ENCODE measurements at places on chromosomes 7 and 10. TPM values are rescaled to one million over a fixed set of nuclear protein-coding genes. Genes with fewer than 3 reads are reported as not detected.

CLCN1 gene
- total RNA-seq, result 0.14 TPM

TDRD1 gene
- 0.16 TPM for total RNA-seq

SMC3 gene
- 27.2 TPM for total RNA-seq

CCL26 gene
- not detected for total RNA-seq

- peak overlapping the region; percentile 63 for H3K4me3 ChIP-seq
- no peaks in the 10 kb centered on the region for H3K27me3 ChIP-seq
- no peak for DNase-seq
- no peaks in the 10 kb centered on the region for H3K36me3 ChIP-seq
These were observed 973 bp downstream of the ATAD1 start for GRCh38 chr10:87816898-87817608.

- H3K4me3 ChIP-seq, result no peak overlapping the region
- H3K27me3 ChIP-seq, result no peaks in the 10 kb centered on the region
- no peaks in the 10 kb centered on the region for H3K36me3 ChIP-seq
- H3K27ac ChIP-seq, result no peak overlapping the region
- DNase-seq, result no peak
- no peaks in the 10 kb centered on the region for H3K4me1 ChIP-seq
These were observed 330.0 kb downstream of the RNLS start for GRCh38 chr10:88253128-88253527.

- H3K36me3 ChIP-seq, result no peaks in the 10 kb centered on the region
- no peaks in the 10 kb centered on the region for H3K27me3 ChIP-seq
- H3K4me1 ChIP-seq, result peaks cover 10% of the 10 kb centered on the region
- H3K4me3 ChIP-seq, result peak overlapping the region; percentile 72
These were observed 566 bp downstream of the ZNF789 start for GRCh38 chr7:99473315-99473596.

GRCh38 chr7:10237306-10237705, 736.4 kb upstream of the PHF14 start:
- no peaks in the 10 kb centered on the region for H3K4me1 ChIP-seq
- H3K36me3 ChIP-seq, result no peaks in the 10 kb centered on the region
- no peaks in the 10 kb centered on the region for H3K27me3 ChIP-seq
- H3K4me3 ChIP-seq, result no peak overlapping the region
- DNase-seq, result no peak

DNA sequence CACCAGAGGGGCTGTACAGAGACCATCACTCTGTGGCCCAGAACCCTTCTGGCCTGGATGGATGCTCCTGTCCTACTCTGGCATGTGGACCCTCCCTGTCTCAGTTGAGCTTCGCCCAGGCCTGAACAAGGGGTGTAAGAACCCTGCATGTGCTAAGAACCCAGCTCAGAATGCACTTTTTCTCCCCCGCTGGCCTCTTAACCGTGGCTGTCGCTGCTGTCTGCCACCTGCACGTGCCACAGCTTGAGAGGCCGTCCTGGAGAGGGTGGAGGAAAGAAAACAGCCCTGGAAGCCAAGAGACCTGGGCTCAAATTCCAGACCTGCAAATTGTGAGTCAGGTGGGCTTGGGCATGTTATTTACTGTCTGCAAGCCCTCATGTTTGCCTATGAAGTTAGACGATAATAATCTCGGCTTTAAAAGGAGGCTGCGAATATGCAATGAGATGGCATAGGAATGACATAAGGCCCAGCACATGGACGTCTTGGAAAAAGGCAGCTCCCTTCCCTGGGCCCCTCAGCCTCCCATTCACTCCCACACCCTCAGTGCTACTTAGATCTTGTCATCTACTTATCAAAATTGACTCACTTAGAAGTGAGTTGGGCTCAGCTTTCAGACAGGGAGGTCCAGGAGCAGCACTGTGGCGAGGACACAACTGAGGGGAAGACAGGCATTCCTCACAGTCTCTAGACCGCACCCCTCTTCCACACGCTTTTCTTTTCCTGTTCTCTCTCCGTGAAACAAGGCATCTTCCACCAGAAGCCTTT, 31.4 kb downstream of the FIGNL1 start:
- no peaks in the 10 kb centered on the region for H3K4me1 ChIP-seq
- no peak overlapping the region for H3K4me3 ChIP-seq
- no peaks in the 10 kb centered on the region for H3K27me3 ChIP-seq
- H3K27ac ChIP-seq, result no peak overlapping the region
- H3K36me3 ChIP-seq, result no peaks in the 10 kb centered on the region

GRCh38 chr10:60511477-60512229, 122.0 kb upstream of the ANK3 start:
- no peaks in the 10 kb centered on the region for H3K27me3 ChIP-seq
- DNase-seq, result no peak
- no peak overlapping the region for H3K27ac ChIP-seq
- H3K4me1 ChIP-seq, result peaks cover 7% of the 10 kb centered on the region
- H3K4me3 ChIP-seq, result no peak overlapping the region
- H3K36me3 ChIP-seq, result no peaks in the 10 kb centered on the region

DNA sequence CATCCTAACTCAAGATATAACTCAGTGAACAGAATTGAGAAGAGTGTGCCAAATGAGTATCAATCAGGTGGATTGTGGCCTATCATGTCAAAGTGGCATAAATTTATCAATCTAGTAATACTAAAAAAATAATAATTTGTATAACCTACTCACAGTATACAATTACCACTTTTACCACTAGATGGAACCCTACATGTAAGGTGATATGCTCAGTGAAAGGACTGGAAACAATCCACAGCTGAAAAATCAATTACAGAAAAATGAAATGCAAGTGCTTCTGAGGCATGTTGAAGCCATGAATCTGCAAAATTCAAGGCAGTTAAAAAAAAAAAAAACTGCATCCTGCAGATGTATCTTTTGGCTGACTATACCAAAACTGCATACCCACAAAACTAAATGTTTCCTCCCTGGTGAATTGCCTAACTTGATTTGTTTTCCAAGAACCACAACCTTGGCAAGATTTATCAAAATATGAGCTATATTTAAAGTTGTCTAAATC, 13.9 kb downstream of the ARHGAP19 start:
- H3K36me3 ChIP-seq, result no peaks in the 10 kb centered on the region
- H3K27ac ChIP-seq, result peak overlapping the region; percentile 43
- no peak overlapping the region for H3K4me3 ChIP-seq
- no peaks in the 10 kb centered on the region for H3K27me3 ChIP-seq
- no peak for DNase-seq
- peaks cover 5% of the 10 kb centered on the region for H3K4me1 ChIP-seq

DNA sequence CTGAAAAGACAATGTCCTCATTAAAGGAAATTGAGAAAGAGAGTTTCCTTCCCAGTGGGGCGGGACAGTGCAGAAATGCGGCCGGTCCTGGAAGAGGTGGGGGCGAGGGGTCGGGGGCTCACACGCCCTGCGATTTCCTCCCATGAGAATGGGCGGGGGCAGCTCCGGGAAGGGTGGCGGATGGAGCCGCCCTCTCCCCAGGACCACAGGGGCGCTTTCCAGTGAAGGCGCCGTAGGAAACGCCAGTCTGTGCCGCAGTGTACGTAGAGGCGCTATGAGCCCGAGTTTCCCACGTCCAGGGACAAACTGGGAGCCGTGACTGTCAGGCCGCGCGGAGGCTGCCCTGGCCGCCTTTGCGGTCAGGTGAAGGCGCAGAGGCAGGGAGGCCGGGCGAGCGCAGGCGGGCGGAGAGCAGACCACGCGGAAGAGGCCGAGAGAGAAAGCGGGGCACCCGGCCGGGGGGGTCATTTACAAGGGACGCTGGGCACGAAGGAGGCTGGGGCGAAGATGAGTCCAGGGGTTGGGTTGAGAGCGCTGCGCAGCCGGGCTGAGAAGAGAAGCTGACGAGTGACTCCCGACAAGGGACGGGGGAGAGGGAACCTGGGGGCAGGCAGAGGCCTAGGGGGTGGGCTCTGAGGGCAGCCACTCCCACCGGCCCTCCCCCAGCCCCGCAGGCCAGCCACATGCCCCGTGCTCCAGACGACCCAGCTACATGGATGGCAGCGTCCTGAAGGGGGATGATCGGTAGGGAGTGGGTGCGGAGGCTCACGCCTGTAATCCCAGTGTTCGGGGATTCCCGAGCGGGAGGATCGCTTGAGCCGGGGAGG, 45.0 kb downstream of the ALOX5 start:
- H3K4me3 ChIP-seq, result peak overlapping the region; percentile 49
- peak; percentile 83 for DNase-seq
- H3K27me3 ChIP-seq, result no peaks in the 10 kb centered on the region
- H3K4me1 ChIP-seq, result peaks cover 13% of the 10 kb centered on the region

GRCh38 chr7:131546583-131547141, 9.8 kb downstream of the PODXL start:
- H3K36me3 ChIP-seq, result no peaks in the 10 kb centered on the region
- H3K4me3 ChIP-seq, result no peak overlapping the region
- peaks cover 25% of the 10 kb centered on the region for H3K4me1 ChIP-seq
- DNase-seq, result peak; percentile 57
- H3K27ac ChIP-seq, result peak overlapping the region; percentile 87
- no peaks in the 10 kb centered on the region for H3K27me3 ChIP-seq

DNA sequence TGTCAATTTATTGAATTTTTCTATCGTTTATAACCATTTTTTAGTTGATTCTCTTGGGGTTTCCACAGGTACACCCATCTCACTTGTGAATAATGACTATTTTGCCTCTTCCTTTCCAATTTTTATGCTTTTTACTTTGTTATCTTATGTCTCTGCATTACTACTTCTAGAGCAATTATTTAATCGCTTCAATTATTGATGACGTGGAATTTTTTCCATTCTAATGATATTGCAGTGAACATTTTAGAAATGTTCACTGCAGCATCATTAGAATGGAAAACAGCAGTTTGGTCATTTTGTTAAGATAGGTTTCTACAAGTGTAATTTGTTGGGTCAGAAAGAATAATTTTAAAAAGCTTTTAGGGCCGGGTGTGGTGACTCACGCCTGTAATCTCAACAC, 27.1 kb downstream of the FZD1 start:
- no peaks in the 10 kb centered on the region for H3K36me3 ChIP-seq
- no peaks in the 10 kb centered on the region for H3K4me1 ChIP-seq
- no peak overlapping the region for H3K4me3 ChIP-seq
- DNase-seq, result no peak

- peak overlapping the region; percentile 99 for H3K27ac ChIP-seq
- H3K36me3 ChIP-seq, result no peaks in the 10 kb centered on the region
- peaks cover 75% of the 10 kb centered on the region for H3K4me1 ChIP-seq
- no peak overlapping the region for H3K4me3 ChIP-seq
These were observed 4.2 kb downstream of the PSAP start for GRCh38 chr10:71846816-71847215.
